Karpas-422 (cell line): ENCODE measurements at places on chromosomes 2 and 18. TPM values are rescaled to one million over a fixed set of nuclear protein-coding genes. Genes with fewer than 3 reads are reported as not detected.

GRCh38 chr2:199465390-199465789, 7.7 kb upstream of the SATB2 start:
- no peaks in the 10 kb centered on the region for H3K27me3 ChIP-seq
- no peak overlapping the region for H3K4me3 ChIP-seq
- H3K27ac ChIP-seq: no peak overlapping the region
- no peak for DNase-seq
- H3K4me1 ChIP-seq: peaks cover 4% of the 10 kb centered on the region

GRCh38 chr2:236809716-236810115, 240.1 kb downstream of the ACKR3 start:
- no peaks in the 10 kb centered on the region for H3K36me3 ChIP-seq
- DNase-seq: no peak
- no peaks in the 10 kb centered on the region for H3K27me3 ChIP-seq

- H3K4me3 ChIP-seq: peak overlapping the region; percentile 92
- peaks cover 36% of the 10 kb centered on the region for H3K4me1 ChIP-seq
- DNase-seq: no peak
- H3K27ac ChIP-seq: no peak overlapping the region
- H3K27me3 ChIP-seq: no peaks in the 10 kb centered on the region
These were observed 494 bp upstream of the ROCK1 start for GRCh38 chr18:21112140-21112473.

DNA sequence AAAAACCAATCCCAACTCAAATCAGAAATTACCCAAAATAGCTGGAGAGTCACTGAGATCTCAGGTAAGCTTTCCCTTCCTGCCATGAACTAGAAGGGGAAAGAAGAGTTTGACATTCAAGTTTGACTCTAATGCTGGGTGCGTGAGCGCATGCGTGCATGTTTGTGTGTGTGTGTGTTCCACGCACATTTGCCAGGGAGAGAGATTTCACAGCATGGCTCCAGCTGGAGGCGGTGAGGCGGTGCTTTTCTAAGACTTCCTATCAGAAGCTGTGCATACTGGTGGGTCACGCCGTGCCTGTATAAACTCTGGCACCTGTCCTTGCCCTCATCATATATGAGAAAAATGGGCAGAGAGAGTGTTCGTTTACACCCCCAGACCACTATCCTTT, 116.2 kb downstream of the MSH2 start:
- peaks cover 62% of the 10 kb centered on the region for H3K4me1 ChIP-seq
- H3K27me3 ChIP-seq: no peaks in the 10 kb centered on the region
- peak overlapping the region; percentile 93; the same call in 1 of the 2 replicates for H3K27ac ChIP-seq
- no peak overlapping the region for H3K4me3 ChIP-seq
- no peak for DNase-seq
- H3K36me3 ChIP-seq: peaks cover 59% of the 10 kb centered on the region

- no peak overlapping the region for H3K27ac ChIP-seq
- H3K36me3 ChIP-seq: no peaks in the 10 kb centered on the region
- no peaks in the 10 kb centered on the region for H3K4me1 ChIP-seq
- no peaks in the 10 kb centered on the region for H3K27me3 ChIP-seq
- no peak for DNase-seq
These were observed 42.4 kb downstream of the GYPC start for GRCh38 chr2:126698376-126698775.

- H3K4me3 ChIP-seq: no peak overlapping the region
- no peaks in the 10 kb centered on the region for H3K27me3 ChIP-seq
- peak; percentile 76 for DNase-seq
- H3K27ac ChIP-seq: no peak overlapping the region
These were observed 258.5 kb downstream of the TWIST2 start for GRCh38 chr2:239106314-239106908.

DNA sequence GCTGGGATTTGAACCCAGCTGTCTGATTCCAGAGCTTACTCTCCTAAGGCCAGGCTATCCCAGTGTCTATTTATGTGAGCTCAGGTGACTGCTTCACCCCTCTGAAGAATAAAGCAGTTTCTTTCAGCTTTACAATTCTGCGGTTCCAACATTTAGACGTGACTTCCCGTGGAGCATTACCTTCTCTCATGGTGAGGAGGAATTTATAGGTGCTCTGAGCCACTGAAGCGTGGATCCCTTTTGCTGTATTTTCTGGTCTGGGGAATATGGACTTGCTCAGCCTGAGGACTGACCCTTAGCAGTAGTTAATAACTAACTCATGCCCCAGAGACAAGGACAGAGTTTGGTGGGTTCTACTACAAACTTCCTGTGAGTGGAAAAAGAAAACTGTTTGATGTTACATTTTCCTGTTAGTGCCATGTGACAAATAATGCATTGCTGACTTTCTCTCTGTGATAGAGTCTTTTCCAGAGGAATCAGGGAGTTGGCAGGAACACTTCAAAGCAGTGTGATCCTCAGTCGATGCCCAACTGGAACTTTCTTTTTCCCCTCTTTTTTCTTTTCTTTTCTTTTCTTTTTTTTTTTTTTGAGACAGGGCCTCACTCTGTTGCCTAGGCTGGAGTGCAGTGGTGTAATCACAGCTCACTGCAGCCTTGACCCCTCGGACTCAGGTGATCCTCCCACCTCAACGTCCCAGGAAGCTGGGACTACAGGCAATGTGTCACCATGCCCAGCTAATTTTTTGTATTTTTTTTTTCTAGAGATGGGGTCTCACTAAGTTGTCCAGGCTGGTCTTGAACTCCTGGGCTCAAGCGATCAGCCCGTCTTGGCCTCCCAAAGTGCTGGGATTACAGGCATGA, 21.9 kb downstream of the CASP10 start:
- no peak overlapping the region for H3K27ac ChIP-seq
- no peak for DNase-seq
- peaks cover 17% of the 10 kb centered on the region for H3K4me1 ChIP-seq
- H3K27me3 ChIP-seq: no peaks in the 10 kb centered on the region
- no peak overlapping the region for H3K4me3 ChIP-seq

GRCh38 chr18:34932363-34932762, 108.8 kb upstream of the MAPRE2 start:
- no peaks in the 10 kb centered on the region for H3K27me3 ChIP-seq
- H3K4me3 ChIP-seq: no peak overlapping the region
- 0 out of 2 replicates have a peak, but pooled peaks cover 2% of the 10 kb centered on the region for H3K4me1 ChIP-seq
- H3K27ac ChIP-seq: no peak overlapping the region
- DNase-seq: no peak

The DOCK10 gene
- 0.15 and 0.76 TPM in 2 replicates for total RNA-seq

DNA sequence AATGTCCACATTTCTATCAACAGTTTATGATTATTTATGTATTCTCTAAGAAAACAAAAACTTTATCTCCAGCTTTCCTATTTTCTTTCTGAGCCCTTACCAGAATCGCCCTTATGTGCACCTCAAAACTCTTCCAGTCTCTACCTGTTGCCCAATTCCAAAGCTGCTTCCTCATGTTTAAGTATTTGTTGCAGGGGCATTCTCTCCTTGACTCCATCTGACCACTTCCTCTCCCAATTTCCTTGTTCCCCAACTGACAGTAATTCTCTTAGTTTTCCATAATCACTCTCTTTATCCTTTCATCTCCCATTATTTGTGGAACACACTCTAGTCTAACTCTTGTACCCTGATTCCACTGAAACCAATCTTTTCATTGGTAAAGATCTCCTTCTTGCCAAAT, 105.4 kb upstream of the RBBP8 start:
- no peaks in the 10 kb centered on the region for H3K36me3 ChIP-seq
- H3K4me3 ChIP-seq: no peak overlapping the region
- no peak for DNase-seq
- peaks cover 11% of the 10 kb centered on the region for H3K4me1 ChIP-seq
- H3K27me3 ChIP-seq: no peaks in the 10 kb centered on the region

DNA sequence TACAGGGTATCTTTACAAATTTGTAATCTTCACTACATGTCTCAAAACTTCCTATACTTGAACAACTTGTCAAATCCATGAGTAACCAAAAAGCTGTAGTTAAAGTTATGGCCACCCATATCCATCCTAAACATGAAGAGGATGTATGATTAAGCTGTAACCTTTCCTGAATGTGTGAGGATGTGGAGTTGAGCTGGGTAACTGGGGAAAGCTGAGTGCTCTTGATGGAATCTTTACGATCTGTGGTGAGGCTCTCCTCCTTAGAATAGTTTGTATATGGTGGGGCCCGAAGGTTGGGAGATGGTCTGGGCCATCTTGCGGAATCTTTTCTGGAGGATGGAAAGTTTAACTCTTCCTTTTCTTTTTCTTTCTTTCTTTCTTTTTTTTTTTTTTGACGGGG, 29.4 kb downstream of the DPP4 start:
- no peaks in the 10 kb centered on the region for H3K4me1 ChIP-seq
- H3K4me3 ChIP-seq: no peak overlapping the region
- no peaks in the 10 kb centered on the region for H3K36me3 ChIP-seq
- H3K27me3 ChIP-seq: no peaks in the 10 kb centered on the region
- H3K27ac ChIP-seq: no peak overlapping the region
- DNase-seq: no peak

DNA sequence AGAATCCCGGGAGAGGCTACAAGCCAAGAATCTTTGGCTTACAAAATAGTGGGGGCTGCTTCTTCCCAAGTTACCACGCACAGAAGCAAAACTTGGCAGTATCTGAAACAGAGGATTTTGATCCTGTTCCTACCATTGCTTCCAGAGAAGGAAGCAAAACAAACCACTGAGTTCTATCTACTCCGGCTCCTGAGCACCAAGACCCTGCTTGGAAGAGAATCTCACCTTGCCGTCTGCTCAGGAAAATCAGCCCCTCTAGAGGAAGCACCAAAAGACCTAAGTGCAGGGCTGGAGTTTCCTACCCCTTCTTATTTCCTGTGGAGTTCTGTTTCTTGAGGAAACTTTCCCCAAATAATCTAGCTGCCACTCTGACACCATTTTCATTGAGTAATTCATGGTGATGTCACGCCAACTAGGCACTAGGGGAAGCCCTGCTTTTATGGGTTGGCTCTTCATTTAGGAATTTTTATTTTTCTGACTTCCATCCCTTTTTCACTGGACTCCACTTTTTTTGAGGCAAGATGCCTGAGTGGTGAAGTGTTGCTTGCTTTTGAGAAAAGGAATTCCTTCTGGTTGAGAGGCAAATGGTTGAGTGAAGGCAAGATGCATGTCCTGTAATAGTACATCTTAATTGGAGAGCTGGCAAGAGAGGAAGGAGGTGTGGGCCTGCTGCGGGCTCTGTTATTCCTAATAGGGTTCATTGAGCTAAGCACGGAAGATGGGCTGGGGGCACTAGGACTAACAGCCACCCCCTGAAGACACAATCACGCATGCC, 36.8 kb upstream of the EML4 start:
- H3K4me3 ChIP-seq: peak overlapping the region; percentile 57
- H3K36me3 ChIP-seq: no peaks in the 10 kb centered on the region
- peaks cover 68% of the 10 kb centered on the region for H3K4me1 ChIP-seq
- peak overlapping the region; percentile 56 for H3K27ac ChIP-seq
- no peaks in the 10 kb centered on the region for H3K27me3 ChIP-seq

GRCh38 chr18:63132819-63133200, 186.8 kb downstream of the BCL2 start:
- no peaks in the 10 kb centered on the region for H3K27me3 ChIP-seq
- H3K27ac ChIP-seq: peak overlapping the region; percentile 91
- peak; percentile 38 for DNase-seq

GRCh38 chr2:233112776-233113452, 52.8 kb downstream of the INPP5D start:
- peaks cover 33% of the 10 kb centered on the region for H3K4me1 ChIP-seq
- H3K4me3 ChIP-seq: no peak overlapping the region
- peaks cover 3% of the 10 kb centered on the region; the same call in 1 of the 2 replicates for H3K36me3 ChIP-seq
- no peak for DNase-seq
- peak overlapping the region; percentile 54; the same call in 1 of the 2 replicates for H3K27ac ChIP-seq
